AG08396 (cell line): ENCODE measurements at places on chromosomes 16 and 17.

DNA sequence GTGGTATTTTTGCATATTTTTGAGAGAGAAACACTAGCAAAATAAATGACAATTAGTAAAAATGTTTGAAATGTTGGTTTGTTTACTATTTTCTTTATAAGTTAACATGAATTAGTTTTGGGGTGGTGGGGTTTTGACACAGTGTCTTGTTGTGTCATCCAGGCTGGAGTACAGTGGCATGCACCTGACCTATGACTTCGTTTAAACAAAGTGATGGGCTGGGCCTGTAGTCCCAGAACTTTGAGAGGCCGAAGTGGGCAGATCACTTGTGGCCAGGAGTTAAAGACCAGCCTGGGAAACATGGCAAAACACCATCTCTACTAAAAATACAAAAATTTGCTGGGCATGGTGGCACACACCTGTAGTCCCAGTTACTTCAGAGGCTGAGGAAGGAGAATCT is 17.9 kb upstream of the HEATR3 start:
- DNase-seq: no peak

- DNase-seq: peak; percentile 86
Observed at GRCh38 chr17:2090804-2091534, 36.1 kb downstream of the HIC1 start.

GRCh38 chr17:4199818-4200402 is 56.9 kb downstream of the CYB5D2 start:
- peak; percentile 66 for DNase-seq

GRCh38 chr16:65702707-65703402 is 581.0 kb upstream of the CDH11 start:
- DNase-seq: no peak

GRCh38 chr17:71636644-71637043 is 484.2 kb upstream of the SOX9 start:
- DNase-seq: no peak
